CD4-positive, CD25-positive, alpha-beta regulatory T cell (primary cell): ENCODE measurements at places on chromosomes 13 and 19.

GRCh38 chr13:30805132-30805537, 69.8 kb downstream of the ALOX5AP start:
- peaks cover 9% of the 10 kb centered on the region for H3K4me1 ChIP-seq
- no peaks in the 10 kb centered on the region for H3K27me3 ChIP-seq
- DNase-seq: no peak
- H3K27ac ChIP-seq: no peak overlapping the region
- H3K36me3 ChIP-seq: no peaks in the 10 kb centered on the region

DNA sequence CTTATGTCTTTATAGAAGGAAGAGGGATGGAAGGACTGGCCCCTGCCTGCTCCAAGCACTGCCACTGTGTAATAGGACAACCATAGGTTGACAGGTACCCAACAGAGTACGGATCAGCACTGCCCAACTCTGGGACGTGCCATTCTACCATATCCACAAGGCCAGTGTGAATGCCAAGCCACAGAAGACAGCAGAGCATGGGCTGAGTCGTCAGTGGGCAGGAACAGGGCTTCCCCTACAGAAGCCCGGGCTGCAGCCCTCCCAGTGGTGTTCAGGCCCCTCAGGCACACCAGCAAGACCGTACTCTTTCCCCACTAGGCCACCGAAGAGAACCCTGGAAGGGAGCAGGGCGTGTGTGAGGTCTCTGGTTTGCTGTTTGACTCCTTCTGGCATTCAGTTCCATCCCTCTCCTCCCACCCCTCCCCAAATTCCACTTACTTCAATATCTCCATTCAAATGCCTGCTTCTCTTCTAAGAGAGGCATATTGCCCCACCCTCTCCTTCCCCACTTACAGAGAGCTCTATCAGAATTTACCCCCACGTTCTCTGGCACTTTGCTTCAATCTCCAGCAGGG, 209.4 kb downstream of the FOXO1 start:
- no peak for DNase-seq
- H3K4me3 ChIP-seq: no peak overlapping the region
- H3K27ac ChIP-seq: no peak overlapping the region
- no peaks in the 10 kb centered on the region for H3K36me3 ChIP-seq

DNA sequence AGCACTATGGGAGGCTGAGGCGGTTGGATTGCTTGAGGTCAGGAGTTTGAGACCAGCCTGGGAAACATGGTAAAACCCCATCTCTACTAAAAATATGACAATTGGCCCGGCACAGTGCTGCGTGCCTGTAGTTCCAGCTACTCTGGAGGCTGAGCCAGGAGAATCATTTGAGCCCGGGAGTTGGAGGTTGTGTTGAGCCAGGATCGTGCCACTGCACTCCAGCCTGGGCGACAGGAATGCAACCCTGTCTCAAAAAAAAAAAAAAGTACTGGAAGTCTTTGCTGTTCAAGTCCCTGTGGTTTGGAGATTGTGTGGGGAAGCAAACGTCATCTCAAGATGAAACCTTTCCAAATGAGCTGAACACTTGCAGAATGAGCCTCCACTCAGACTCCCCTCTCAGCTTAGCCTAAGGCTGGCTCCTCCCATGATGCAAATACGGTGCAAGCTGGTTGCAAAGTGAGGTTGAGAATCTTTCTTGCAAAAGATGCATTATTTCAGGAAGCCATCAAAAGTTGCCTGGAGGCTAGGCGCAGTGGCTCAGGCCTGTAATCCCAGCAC, 46.2 kb downstream of the MYO9B start:
- H3K27me3 ChIP-seq: no peaks in the 10 kb centered on the region
- no peak overlapping the region for H3K4me3 ChIP-seq
- no peak overlapping the region for H3K27ac ChIP-seq
- H3K36me3 ChIP-seq: peaks cover 7% of the 10 kb centered on the region
- peaks cover 30% of the 10 kb centered on the region for H3K4me1 ChIP-seq

GRCh38 chr13:52878831-52879230, 30.4 kb upstream of the PCDH8 start:
- no peaks in the 10 kb centered on the region for H3K4me1 ChIP-seq
- H3K4me3 ChIP-seq: no peak overlapping the region
- H3K36me3 ChIP-seq: no peaks in the 10 kb centered on the region
- no peak for DNase-seq
- no peak overlapping the region for H3K27ac ChIP-seq
- no peaks in the 10 kb centered on the region for H3K27me3 ChIP-seq
